ENCODE measurements at places on chromosomes 16 and 17.
A peak's percentile ranks its signal among the peaks of the same experiment; 100 is the strongest.

GRCh38 chr16:397135-397661, at the start of gene NME4:
Gene NME4, plus strand, starts transcription at chr16:397199. Its CDS starts 24 bp downstream, at chr16:397223.
- peak; percentile 44 for DNase-seq

- DNase-seq: no peak
Measured at GRCh38 chr16:79605999-79606398, 5.5 kb upstream of the MAF start.

GRCh38 chr17:50956750-50957523, 90.8 kb upstream of the TOB1 start:
- DNase-seq: peak; percentile 56

GRCh38 chr17:45414990-45415881, 17.4 kb downstream of the ARHGAP27 start:
- no peak for DNase-seq

DNA sequence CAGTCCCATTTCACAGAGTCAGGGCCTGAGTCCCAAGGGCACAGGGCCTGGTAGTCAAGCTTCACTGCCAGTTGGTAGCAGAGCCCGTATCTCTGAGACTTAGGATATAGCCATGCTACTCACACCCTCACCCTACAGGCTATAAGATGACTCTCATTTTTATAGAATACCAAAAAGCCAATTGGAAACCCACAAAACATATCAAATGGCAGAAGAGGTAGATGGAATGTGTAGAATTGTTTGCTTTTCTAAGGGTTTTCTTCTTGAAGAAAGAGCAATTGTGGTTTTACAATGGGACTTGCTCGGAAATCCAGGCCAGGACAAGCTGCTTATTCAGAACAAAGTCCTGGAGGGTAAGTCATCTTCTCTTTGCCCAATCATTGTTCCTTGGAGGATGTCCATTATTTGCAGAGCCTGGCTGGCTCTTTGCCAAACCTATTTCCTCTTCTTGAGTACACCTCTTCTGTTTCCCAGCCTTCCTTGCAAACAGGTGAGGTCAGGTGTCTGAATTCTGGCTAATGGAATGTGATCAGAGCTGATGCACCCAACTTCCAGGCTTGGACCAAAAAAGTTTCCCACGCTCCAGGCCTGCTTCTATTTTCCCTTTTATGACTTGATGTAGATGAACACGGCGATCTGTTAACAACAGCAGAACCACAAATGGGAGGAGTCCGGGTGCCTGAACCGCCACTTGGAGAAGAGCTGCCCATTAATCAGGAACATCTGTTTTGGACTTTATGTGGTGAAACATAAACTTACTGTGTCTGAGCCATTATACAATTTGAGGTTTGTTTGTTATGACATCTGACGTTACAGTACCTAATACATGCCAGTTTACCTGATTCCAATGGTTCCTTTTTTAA, 16.9 kb upstream of the CCL22 start:
- DNase-seq: no peak

DNA sequence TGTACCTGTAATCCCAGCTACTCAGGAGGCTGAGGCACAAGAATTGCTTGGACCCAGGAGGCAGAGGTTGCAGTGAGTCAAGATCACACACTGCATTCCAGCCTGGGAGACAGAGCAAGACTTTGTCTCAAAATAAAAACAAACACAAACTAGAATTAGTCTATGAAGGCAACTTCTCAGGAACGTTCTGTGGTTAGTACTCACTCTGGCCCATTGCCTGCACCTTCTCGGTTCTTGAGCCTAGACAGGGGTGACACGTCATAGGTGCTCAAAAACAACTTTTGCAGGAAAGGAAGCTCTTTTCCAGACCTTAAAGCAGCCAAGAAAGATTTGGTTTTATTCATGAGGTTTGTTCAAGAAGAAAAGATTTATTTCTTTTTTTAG, 22.3 kb upstream of the CNOT1 start:
- no peak for DNase-seq

GRCh38 chr16:11131706-11132105, 124.3 kb downstream of the SOCS1 start:
- DNase-seq: no peak

GRCh38 chr17:45048795-45049563, 2.5 kb downstream of the DCAKD start:
- DNase-seq: no peak

DNA sequence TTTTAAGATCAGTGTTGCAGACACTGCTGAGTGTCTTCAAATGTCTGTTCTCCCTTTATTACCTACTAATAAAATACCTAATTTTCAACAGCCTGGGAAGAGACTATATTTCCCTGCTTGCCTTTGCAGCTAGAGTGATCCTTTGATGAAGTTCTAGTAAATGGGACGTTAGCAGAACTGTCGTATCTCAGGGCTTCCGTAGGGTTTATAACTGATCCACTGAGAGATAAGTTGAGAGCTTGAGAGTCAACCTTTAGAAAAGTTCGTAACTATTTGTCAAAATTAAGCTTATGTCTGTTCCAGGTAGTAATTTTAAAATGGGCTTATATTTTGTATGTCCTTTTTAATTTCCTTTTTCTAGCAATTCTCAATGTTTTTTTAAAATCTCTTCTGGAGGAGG, 527.0 kb downstream of the MAF start:
- DNase-seq: no peak

DNA sequence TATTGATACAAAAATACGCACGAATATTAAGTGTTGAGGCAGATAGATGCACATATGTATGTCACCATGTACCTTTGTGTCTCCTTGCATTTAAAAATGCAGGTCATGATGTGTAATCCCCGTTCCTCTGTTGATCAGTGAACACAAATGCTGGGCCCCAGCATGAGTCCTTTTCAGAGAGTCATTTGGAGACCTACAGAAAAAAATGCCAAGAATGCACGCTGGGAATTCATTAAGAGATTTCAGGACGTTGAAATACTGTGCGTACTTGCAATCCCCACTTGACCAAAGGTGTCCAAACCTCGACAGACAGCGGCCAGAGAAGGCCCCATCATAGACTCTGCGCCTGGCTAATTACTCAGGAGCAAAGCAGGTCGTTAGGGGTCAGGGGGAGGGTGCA, 496.0 kb downstream of the MAF start:
- no peak for DNase-seq

GRCh38 chr16:8178271-8178670, 412.0 kb downstream of the TMEM114 start:
- no peak for DNase-seq

- no peak for DNase-seq
Measured at GRCh38 chr16:58503166-58503862, 3.4 kb downstream of the NDRG4 start.

DNA sequence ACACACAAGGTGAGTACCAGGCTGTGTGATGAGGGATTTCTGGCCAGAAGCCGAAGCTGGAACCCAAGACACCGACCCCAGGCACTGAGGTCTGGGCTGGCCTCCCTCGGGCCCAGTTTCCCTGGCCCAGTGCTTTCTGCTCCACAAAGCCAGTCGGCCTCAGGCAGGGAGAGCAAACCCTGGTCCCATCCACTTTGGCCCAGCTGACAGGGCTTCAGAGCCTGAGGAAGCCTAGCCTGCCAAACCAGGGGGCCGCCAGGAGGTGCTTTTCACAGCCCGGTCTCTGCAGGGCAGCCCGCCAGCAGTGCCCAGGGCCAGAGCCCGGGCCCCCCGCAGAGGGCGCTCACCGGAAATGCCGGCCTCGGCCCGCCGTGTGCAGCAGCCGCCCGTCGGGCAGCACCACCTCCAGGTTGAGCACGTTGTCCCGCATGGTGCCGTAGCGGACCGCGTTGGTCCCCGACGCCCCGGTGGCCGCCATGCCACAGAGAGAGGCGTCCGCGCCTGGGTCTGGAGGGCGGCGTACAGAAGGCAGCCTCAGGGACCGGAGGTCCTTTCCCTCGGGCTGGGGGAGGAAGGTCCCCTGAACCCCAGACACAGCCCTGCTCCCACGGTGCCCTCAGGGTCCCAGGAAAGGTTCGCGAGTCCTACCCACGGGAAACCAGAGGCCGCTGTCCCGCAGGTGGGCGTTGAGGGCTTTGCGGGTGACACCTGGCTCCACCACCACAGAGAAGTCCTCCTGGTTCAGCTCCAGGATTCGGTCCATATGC, 2.2 kb downstream of the LDHD start:
- no peak for DNase-seq

GRCh38 chr16:49049191-49049590, 232.4 kb downstream of the CBLN1 start:
- DNase-seq: no peak

DNA sequence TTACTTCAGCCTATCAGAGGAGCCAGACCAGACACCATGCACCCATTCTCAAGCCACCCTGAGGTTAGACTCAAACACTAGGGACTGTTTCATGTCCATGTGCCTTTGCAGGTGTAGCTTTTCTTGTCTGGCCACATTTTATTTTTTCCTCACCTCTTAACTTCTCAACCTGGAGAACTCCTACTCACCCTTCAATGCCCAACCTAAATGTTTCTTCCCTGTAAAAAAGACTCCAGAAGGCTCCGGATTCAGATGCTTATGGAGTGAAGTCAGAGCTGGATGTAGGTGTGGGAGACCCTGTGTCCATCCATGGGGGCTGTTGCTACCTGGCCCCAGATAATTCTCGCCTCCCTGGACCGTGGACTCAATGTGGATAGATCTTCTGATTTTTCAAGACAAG, 44.0 kb upstream of the NLRP1 start:
- no peak for DNase-seq

DNA sequence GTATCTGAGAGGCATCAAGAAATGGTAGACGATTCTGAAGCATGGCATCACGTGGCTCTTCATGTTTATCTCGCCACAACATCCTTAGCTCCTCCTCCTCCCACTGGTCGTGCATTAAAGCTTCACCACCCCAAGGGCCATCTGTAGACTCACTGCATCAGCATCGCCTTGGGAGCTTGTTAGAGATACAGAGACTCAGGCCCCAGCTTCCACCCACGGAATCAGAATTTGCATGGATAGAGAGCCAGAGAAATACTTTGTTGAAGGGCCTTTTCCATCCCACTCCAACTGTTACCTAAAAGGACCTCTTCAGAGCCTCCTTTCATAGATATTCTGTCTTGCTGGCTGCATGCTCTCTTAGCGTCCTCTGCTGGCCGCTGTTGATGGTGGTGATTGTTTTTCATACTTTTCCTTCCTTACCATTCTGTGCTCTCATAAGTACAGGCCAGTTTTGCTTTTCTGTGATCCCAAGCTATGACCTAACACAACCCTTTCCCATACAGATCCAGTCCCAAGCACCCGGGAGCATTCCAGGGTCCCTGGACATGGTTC, 1049.4 kb upstream of the EEF2KMT start:
- no peak for DNase-seq

- DNase-seq: no peak
Measured at GRCh38 chr16:71214746-71215381, 15.7 kb downstream of the HYDIN start.

DNA sequence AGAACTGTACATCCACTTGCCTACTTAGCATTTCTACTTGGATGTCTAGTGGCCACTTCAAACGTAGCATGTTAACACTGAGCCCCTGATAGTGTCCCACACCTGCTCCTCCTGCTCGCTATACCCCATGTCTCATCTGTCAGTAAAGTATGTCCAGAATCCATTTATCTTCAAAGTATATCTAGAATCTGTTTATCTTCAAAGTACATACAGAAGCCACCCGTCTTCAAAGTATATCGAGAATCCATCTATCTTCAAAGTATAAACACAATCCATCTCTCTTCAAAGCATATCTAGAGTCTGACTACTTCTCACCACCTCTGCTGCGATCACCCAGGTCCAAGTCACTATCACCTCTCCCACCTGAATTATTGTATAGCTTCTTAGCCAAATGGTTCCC, 43.8 kb downstream of the MYO1D start:
- no peak for DNase-seq

GRCh38 chr17:76048025-76048605, 21.0 kb upstream of the EVPL start:
- no peak for DNase-seq

GRCh38 chr16:70725912-70726828, 40.3 kb upstream of the MTSS2 start:
- no peak for DNase-seq

DNA sequence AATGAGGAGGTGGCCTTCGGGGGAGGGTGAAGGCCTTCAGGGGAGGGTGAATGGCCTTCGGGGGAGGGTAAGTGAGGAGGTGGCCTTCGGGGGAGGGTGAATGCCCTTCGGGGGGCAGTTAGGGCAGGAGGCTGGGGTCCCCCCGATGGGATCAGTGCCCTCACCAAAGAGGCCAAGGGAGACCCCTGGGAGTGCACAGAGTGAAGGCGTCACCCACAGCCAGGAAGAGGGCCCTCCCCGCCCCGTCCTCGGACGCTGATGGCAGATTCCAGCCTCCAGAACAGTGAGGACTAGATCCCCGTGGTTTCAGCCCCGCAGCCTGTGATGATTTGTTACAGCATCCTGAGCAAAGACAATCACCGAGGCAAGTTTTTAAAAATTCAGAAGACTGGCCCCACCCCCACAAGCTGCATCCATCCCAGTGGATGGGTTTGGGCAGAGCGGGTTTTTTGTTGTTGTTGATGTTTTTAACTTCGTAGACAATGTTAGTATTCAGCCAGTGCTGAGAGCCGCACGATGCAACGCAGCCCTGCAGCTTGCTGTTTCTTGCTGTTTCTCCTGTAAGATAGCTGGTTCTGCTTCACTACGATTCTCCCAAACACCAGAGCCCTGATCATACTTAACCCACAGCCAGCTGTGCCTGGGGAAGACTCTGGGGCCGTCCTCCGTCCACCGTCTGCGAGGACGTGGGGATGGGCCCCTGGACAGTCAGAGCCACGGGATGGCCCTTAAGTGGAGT, 40.7 kb upstream of the CBFA2T3 start:
- no peak for DNase-seq

- no peak for DNase-seq
Measured at GRCh38 chr17:50564916-50565315, 4.4 kb downstream of the CACNA1G start.

- DNase-seq: no peak
Measured at GRCh38 chr17:80817861-80818260, 173.8 kb upstream of the CHMP6 start.

DNA sequence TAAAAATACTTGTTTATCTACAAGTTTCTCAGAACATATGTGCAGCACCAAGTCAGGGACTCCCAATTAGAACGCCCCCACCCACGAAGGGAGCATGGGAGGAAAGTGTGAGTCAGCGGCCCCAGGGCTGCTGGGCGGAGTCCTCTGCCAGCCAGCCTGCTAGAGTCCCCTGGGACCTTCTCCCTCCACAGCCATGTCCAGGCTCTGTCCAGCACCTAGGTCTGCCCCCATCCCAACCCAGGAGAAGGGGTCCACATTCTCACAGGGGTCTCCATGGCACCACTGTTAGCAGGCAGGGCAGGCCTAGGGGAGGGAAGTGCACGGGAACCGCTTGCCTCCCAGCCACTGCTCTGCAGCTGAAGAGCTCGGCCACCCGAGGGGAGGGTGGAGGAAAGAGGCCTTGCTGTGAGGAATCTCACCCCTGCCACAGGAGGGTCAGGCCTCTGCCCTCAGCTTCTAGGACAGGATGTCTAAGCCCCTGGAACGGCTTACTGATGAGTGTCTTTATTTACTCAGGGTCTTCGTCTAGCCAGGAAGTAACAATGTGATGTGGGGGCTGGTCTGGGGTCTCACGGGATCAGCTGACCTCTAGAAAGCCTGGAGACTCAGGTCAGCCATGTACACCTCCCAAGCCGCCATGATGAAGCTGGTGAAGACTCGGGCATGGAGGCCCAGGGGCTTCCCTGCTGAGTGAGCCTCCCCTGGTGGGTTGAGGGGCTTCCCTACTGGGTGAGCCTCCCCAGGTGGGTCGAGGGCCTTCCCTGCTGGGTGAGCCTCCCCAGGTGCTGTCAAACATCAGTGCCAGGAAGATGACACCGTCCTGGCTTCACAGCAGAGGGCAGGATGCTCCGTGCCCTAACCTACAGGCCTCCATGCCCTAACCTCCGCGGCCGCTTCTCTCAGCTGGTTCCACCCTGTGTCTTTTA, 190.3 kb downstream of the RBFOX3 start:
- DNase-seq: no peak

- no peak for DNase-seq
Measured at GRCh38 chr17:43658900-43659299, 2.8 kb downstream of the MEOX1 start.
